Urothelium cell line (cell line): ENCODE measurements at places on chromosomes 13 and 19.
A peak's percentile ranks its signal among the peaks of the same experiment; 100 is the strongest.

- DNase-seq, result no peak
Measured at GRCh38 chr19:42132030-42132628, at the start of gene POU2F2. Gene POU2F2 (minus strand): TSS chr19:42132446. CDS start chr19:42132411, 35 bp downstream.

DNA sequence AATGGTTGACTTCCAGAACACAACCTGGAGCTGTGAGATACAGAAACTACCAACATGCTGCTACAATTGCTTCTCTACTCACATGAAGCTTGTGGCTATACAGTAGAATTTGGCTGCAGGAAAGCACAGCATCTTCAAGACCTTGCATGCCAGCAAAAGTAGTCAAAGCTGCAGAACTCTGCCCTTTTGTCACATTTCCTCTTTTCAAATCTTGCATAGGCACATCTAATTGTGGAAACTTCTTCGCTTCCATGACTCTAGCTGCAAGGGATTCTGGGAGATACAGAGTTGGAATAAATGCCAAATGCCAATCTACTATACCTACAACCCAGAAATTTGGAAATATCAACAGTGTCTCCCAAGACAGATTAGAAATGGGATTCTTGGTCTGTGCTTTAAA lies 462.2 kb downstream of the FOXO1 start:
- DNase-seq, result no peak

DNA sequence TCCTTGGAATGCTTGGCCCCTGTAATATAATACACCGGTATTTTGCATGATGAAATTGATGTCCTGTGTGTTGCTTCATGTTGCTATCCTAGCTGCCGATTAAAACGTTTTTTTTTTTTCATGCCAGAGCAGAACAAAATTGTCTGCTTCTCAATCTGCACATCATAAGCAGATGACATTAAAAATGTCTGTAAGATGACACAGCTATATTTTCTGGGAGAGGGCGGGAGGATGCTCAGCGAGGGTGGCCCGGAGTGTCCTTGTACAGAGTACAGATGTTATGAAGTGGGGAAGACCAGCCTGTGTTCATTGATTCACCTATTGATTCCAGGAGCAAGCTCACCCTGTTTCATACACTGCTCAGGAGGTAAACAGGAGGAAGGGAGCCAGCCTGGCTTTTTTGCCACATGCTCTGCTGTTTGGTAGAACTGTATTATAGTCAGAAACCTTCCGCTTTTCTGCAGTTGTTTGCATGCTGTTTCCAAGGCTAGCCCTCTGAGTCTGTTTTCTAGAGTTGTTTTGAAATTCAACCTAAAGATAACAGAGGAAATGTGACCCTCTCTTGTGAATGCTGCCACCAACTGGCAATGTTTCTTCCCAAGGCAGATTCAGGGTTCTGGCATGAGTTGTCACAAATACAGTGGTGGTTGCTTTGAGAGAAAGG lies 4.7 kb upstream of the IRS2 start:
- DNase-seq, result peak; percentile 30

GRCh38 chr13:49308097-49308875 lies 60.6 kb downstream of the CDADC1 start:
- DNase-seq, result no peak

DNA sequence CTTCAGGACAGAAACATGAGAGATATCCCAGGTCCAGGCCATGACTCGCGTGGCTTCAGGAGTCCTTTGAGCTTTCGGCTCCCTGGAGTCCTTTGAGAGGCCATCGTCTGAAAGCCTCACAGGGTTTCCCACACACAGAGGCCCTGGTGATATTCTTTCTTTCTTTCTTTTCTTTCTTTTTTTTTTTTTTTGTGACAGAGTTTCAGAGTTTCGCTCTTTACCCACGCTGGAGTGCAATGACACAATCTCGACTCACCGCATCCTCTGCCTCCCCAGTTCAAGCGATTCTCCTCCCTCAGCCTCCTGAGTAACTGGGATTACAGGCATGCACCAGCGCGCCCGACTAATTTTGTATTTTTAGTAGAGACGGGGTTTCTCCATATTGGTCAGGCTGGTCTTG lies 5.5 kb downstream of the SIN3B start:
- no peak for DNase-seq

DNA sequence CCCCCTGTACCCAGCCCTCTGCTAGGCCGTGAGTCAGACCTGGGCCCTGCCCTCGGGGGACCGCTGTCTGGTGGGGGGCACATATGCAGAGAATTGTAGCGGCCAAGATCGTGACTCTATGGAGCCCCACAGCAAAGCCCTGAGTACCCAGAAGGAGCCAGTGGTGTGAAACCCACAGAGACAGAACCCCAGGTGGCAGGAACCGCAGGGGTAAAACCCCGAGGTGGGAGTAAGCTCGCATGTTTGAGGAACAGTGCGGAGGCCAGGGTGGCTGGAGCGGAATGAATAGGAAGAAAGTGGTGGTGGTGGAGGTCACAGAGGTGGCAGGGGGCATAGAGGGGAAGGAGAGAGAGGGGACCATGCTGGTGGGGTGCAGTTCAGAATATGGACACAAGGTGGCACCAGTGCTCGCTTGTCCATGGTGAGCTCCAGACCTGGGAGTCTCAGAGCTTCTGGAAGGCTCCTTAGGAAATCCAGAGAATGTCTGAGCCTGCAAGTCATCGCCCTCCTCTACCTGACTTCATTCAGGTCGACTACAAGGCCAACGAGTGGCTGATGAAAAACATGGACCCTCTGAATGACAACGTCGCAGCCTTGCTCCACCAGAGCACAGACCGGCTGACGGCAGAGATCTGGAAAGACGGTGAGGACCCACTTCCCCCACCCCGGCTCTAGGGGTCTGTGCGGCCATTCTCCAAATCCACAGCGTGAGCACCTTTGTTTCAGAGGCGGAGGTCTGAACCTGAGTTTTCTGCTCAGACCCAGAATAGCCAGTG lies 48.9 kb downstream of the MYH14 start:
- peak; percentile 56 for DNase-seq

- DNase-seq, result no peak
Measured at GRCh38 chr13:59016250-59016649, 1147.5 kb downstream of the DIAPH3 start.

DNA sequence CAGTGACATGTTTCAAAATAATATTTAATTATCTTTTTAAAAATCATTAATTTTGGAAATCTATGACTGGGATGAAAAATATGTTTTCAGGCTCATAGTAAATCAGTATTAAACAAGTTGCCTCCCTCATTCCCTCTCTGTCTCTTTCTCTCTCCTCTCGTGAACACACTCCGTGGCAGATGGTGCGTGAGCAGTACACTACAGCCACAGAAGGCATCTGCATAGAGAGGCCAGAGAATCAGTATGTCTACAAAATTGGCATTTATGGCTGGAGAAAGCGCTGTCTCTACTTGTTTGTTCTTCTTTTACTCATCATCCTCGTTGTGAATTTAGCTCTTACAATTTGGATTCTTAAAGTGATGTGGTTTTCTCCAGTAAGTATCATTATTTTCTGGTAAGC lies 22.7 kb downstream of the SGCG start:
- no peak for DNase-seq

GRCh38 chr13:51501592-51502152 lies 48.8 kb upstream of the INTS6 start:
- DNase-seq, result no peak

GRCh38 chr19:47331931-47332547 lies at the start of gene C5AR2:
Gene C5AR2 (plus strand): TSS chr19:47332175. CDS start chr19:47340800, 8,625 bp downstream.
- no peak for DNase-seq

GRCh38 chr19:36987091-36987490 lies 71.0 kb downstream of the ZNF568 start:
- DNase-seq, result no peak

GRCh38 chr13:28620011-28620830 lies 38.7 kb upstream of the POMP start:
- DNase-seq, result no peak

GRCh38 chr13:100815476-100816046 lies 141.0 kb upstream of the TMTC4 start:
- DNase-seq, result no peak

DNA sequence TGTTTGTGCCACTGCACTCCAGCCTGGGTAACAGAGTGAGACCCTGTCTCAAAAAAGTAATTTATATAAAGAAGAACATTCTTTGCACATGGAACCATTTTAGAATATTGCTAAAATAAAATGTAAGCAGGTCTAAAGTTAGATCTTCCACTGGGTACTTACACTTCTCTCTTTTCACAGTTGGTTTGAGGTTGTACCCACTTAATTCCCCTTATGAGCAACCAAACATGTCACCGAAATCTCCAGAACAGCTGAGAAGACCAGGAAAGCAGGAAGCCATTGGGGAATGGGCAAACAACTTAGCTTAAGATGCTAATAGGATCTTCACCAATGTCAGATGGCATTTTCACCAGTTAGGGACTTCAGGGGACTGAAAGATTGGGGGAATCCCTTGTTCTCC lies 18.8 kb downstream of the NLRP4 start:
- no peak for DNase-seq

DNA sequence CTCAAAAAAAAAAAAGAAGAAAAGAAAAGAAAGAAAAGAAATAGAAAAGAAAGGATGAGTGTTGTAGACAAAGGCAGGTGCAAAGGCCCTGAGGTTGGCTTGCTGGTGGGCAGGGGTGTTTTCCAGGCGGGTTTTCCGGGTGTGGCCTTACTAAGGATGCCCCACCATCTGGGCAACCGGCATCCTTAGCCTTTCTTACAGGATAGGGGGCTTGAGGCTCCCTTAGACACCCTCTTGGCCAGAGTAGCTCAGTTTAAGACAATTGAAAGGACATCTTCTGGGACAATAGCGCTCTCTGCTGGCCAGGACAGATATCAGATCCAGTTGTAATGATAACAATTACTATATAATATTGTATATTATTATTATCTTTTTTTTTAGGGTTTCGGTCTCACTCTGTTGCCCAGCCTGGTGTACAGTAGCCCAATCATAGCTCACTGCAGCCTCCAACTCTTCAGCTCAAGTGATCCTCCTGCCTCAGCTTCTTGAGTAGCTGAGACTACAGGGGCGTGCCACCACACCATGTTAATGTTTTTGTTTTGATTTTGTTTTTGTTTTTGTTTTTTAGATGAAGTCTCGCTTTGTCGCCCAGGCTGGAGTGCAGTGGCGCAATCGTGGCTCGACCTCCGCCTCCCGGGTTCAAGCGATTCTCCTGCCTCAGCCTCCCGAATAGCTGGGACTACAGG lies 1.4 kb upstream of the QTRT1 start:
- peak; percentile 40 for DNase-seq

GRCh38 chr13:106814463-106814862 lies 246.5 kb upstream of the ARGLU1 start:
- no peak for DNase-seq

DNA sequence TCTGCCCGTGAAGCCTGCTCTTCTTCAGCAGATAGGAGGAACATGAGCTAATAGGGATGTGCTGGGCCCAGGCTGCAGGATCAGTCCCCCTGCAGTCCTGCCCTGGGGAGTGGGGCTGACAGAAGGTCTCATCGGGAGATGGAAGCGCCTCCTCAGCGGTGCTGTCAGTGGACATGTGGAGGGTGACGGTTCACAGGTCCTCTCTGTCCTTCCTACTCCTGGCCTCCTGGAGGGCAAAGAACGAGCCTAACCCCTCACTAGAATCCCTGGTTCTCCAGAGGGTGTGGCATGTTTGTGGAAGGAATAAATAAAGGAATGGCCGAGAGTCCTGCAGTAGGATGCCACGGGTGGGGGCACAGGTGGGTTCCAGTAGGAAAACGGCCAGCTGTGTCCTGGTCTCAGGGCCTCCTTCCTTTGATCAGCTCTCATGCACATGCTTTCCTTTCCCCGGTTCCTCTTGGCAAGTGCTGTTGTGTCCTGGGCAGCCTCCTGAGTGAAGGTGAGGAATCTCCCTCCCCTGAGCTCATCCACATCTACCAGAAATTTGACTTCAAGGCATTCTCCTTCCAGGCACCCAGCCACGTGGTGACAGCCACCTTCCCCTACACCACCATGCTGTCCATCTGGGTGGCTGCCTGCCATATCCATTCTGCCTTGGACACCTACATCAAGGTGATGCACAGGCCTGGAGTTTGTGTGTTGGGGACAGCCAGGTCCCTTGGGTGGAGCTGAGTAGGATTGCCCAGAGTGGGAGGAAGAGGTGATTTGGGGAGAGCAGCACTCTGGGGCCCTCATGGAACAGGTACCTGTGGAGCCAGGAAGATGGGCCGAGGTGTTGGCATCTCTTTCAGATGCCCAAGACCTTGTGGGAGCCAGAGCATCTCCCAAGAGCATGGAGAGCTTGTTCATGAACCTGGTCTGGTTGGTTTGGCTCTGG lies 28.6 kb upstream of the ZNF492 start:
- DNase-seq, result no peak

GRCh38 chr19:40420766-40421765 lies 4.7 kb downstream of the SERTAD1 start:
- peak; percentile 89 for DNase-seq
